ENCODE measurements at places on chromosomes 13 and 19.

GRCh38 chr19:16518061-16518460 is 21.9 kb downstream of the C19orf44 start:
- no peak for DNase-seq

GRCh38 chr13:70630247-70630646 is 522.0 kb upstream of the KLHL1 start:
- no peak for DNase-seq

DNA sequence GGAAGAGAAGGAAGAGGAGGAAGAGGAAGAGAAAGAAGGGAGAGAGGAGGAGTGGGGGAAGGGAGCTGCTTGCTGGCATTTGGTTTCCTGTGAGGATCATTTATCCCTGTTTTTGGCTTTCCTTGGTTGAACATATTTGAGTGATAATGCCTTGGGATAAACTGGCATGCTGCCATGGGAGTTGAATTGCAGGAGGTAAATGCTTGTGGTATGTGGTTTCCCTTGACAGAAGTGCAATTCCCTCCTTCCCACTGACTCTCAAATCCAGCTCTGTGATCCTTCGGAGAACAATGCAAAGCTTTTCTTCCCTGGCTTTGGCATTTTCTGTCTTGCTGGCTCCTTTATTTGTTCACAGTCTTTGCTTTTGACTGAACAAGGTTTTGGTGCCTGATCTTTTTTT is 27.2 kb upstream of the CBY2 start:
- DNase-seq, result no peak

GRCh38 chr13:20442798-20443381 is 82.8 kb downstream of the CRYL1 start:
- no peak for DNase-seq
